Lung microvascular endothelial cell (primary cell): ENCODE measurements at places on chromosomes 6 and 20. TPM values are rescaled to one million over a fixed set of nuclear protein-coding genes. Genes with fewer than 3 reads are reported as not detected.

GJA1 gene
- 363 and 693 TPM in 2 replicates for total RNA-seq

HSPA1L gene
- 0.87 and 1.8 TPM in 2 replicates for total RNA-seq

WFDC12 gene
- total RNA-seq = not detected in 2 replicates

NUP153 gene
- 16.6 and 22.2 TPM in 2 replicates for total RNA-seq

SLC16A10 gene
- total RNA-seq = 0.20 TPM in 1 of 2 replicates, not detected in the other

RPL7L1 gene
- total RNA-seq = 76.5 and 91.5 TPM in 2 replicates

ENPP5 gene
- total RNA-seq = not detected in 2 replicates

CLDN20 gene
- not detected in 2 replicates for total RNA-seq

DNA sequence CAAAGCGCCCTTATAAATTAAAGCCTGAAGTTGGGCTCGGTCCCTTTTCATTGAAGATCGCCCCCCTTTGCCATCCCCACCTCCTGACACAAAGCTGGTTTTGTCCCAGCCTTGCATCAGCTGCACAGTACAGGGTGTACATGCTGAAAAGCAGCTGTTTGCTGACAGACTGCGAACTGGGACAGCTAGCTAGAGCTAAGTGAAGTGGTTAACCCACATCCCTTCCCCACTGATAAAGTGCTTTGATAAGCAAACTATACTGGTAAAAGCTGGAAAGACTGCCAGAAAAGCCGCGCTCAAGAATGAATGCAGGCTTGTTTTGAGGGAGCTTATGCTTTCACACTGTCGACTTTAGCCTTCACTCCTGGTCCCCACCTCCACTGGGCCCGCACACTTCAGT, 207.3 kb downstream of the GMDS start:
- no peak for DNase-seq

DNA sequence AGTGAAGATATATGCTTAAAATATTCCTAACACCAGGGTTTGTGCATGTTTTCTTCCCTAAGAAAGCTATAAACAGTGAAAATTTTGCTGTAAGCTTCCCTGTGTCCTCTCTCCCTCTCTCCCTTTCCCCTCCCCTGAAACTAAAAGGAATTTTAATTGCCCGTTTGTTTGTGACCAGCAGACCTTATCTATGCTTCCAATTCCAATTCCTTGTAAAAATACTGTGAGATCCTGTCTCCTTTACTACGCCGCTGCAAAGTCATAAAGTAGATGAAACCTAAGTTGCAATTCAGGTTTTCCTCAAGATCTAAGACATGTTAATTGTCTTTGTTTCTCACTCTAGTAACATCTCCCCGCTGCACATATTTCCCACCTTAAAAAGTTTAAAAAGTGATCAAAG, 82.3 kb downstream of the DNAH8 start:
- DNase-seq = no peak

DNA sequence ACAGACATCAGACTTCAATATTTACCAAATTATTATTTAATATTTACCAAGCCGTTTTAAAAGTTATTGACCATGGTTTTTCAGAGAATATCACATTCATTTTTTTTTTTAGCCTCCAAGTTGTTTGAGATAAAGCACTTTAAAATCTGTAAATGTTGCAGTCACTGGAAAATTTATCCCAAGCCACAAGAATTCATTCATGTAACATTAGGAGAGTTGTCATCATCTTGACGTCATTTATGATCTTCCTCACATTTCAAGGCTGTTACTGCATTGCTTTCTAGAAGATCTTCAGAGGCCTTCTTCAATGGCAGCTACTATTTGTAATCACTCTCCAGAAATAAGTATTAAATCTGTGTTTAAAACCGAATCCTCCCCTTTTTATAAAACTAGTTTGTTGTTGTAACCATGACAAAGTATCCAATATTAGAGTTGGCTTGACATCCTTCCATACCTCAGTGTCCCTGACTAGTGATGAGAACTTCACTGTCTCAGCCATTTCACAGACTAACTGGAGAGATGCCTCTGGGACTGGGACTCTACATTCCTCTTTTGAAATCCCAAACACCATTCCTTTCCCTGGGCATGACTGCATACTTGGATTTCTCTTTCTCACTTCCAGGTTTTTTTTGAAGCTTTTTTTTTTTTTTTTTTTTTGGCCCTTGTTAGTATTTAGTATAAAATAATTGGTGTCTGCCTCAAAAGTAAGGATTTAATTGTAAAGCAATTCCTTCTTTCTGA, 100.1 kb downstream of the ZFAND3 start:
- no peak for DNase-seq

DNA sequence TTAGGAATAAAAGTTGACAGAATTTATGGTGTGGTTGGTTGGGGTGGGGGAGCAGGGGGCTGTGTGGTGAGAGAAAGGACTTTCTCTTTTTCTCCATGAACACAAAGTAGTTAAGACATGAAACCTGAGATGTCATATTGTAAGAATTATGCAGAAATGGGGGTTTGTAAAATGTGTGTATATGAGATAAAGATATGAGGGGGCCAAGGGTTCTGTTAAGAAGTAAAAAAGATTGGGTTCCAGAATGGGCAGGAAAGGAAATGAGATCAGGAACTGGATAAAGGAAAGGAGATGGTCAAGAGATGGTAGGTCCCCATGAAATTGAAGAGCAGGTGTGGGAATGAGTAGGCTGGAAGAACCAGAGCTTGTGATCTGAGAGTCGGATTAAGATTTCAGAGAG, 9.7 kb downstream of the RNF146 start:
- no peak for DNase-seq

DNA sequence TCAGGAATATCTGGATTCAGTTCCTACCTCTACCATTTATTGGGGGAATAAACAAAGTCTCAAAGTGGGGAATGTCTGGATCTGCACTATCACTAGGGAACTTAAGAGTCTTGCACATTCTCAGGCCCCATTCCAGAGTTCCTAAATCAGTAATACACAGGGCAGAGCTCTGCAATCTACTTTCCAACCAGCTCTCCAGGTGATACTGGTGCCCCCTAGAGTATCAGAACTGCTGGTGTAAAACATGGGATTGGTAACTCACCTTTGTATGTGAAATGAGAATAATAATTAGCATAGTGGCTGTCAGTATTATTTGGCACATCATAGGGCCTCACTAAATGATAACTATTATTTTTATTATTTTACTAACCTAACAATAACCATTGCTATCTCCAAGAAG, 278.8 kb upstream of the IMPG1 start:
- peak; percentile 7 for DNase-seq

DNA sequence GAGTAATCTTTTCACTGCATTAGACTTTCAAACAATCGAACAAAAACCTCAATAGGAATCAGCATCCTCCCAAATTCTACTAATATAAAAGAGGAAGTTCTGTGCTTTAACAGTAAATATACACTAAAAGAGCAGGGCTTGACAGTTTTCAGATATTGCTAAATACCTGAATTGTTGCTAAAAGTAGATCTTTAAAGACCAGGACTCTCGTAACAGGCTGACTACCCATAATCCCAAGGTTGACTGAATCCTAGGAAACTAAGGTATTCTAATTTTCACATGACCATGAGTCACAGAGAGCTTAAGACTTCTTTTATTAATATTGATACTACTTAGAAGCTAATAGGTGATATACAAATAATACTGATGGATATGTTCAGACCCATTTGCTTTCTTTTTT, 10.1 kb downstream of the CD164 start:
- peak; percentile 4 for DNase-seq

DNA sequence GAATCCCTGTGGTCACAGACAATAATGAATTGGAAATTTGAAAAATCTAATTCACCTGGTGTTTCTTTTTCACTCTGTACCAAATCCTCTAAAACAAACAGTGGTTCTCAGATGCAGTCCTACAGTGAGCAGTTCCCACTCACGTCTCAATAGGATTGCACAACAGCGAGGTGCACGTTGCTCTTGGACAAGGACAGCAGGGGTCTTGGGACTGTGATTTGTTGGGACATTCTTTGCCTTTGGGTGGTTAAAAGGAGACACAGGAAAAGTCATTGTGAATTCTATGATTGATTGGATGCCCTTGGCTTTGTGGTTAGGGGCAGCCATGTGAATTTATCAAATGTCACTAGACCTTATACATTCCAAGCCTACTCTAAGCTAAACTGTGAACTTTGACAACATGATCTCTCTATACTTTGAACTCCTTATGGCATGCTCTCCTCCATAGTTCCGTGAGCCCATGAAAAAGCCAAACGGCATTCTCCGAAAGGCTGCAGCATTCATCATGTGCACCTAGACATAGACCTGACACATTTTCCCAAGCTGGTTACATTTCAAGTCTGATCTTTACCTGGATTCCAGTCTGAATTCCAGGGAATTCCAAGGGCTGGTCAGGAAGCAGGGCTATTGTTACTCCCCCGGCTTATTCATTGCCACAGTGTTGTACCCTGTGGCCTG, 647 bp downstream of the UNC93A start:
- DNase-seq = no peak

GRCh38 chr20:16968099-16968498, 219.9 kb downstream of the OTOR start:
- DNase-seq = no peak

- DNase-seq = no peak
Observed at GRCh38 chr20:61186771-61187472, 65.1 kb upstream of the CDH4 start.

DNA sequence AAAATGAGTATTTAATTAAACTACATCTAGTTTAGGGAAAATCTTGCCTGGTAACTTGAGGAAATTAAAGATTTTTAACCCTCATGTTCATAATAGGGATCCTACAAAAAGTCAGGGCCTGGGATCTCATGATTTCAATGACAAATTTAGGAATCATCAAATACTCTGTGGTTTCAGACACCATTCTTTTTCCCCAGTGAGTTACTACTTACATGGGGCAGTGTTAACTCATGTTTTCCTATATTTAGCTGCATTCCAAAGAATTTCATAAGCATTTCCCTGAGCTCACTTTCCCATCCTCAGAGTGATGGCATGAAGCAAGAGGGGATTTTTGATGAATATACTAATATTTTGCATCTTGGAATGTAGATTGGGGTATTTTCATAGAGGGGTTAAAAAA, 321.7 kb downstream of the CENPW start:
- peak; percentile 1 for DNase-seq

DNA sequence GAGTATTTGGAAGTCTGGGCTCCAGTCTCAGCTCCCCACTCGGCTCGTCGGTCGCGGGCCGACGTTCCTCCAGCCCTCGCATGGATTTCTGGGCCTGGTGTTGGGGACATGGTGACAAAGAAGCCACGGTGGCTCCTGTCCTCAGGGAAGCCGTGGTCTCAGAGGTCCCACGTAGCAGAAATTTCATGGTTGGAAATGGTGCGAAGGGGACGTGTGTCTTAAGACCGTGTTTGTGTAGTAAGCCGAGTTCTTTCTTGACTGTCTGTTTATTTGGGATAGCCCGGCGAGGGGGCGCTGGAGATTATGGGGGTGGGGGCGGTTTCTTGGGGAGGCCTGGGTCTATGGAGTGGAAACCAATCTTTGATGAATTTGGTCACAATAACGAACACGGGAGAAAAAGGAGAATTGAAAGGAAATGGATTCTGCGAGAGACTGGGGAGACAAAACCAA, 23.5 kb upstream of the MAP3K7 start:
- no peak for DNase-seq

DNA sequence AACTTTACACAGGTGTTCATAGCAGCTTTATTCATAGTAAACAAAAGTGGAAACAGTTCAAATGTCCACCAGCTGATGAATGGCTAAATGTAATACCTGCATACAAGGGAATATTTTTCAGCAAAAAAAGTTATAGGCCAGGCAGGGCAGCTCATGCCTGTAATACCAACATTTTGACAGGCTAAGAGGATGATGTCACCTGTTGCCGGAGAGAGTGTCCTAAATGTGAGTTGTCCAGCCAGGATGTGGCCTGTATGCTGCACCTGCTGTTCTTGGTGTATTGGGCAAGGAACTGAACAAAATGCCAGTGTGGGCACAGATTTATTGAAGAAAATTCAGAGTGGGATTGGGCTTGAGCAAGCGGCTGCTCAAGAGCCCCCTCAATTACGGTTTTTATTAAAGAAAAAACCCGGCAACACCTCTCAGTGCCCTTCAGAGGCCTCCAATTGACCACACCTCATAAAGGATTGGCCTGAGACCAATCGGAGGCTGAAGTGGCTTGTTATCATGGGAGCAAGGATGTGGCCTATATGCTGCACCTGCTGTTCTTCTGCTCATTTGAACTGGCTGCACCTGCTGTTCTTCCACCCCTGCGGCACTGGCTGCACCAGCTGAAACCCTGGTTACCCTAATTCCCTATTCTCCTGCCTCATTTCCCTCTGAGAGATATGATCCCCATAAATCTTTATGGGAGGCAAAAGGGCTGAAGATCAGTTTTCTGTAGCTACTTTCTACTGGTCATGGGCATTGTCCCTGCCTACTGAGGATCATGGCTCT, 164.3 kb upstream of the PROKR2 start:
- no peak for DNase-seq
